ENCODE measurements at places on chromosomes 2 and 18.

DNA sequence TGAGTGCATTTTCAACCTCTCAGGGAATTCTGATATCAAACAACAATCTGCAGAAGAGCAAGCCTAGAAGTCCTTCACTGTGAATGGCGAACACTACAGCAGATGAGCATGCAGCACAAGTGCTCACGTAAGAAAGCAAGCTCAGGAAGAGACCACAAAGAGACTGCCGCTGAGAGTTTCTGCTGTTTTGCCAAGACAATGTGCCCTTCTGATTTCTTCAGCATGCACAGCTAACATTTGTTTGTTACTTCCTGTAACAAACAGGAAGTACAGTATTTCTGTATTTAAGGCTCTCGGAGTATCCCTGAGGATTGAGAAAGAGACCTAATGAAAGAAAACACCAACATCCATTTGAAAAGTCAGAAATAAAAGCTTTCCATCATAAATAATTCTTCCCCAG lies 45.9 kb downstream of the MBOAT2 start:
- DNase-seq = no peak

- no peak for DNase-seq
These were observed 27.8 kb downstream of the MTERF4 start for GRCh38 chr2:241074065-241074818.

DNA sequence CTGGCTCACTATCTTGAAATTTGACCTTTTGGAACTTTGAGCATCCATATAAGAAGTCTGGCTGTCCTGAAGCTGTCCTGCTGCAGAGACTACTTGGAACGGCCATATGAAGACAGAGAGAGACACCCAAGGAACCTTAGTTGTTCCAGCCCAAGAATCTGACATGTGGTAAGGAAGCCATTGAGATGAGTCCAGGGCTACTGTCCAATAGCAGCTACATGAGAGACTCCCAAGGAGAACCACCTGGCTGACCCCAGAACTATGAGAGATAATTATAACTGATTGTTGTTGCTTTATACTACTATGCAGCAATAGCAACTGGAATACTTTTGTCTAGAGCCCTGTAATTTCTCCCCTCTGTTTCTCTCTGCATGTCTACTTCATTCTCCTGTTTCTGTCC lies 234.3 kb upstream of the TANK start:
- no peak for DNase-seq

DNA sequence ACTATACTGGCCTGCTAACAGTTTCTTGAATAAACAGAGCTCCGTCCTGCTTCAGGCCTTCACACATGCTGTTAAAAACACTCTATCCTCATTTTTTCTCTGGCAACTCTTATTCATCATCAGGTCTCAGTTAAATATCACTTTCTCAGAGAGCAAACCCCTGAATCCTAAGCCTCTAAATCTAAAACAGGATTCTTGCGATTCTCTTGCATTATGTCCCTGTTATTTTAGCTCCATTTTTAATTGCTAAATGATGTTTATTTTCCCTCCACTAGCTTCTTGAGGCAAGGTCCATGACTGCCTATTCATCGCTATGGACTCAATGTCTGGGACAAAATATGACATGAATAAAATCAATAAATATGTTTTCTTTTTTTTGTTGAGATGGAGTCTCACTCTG lies 190.7 kb upstream of the SMAD7 start:
- DNase-seq = no peak

DNA sequence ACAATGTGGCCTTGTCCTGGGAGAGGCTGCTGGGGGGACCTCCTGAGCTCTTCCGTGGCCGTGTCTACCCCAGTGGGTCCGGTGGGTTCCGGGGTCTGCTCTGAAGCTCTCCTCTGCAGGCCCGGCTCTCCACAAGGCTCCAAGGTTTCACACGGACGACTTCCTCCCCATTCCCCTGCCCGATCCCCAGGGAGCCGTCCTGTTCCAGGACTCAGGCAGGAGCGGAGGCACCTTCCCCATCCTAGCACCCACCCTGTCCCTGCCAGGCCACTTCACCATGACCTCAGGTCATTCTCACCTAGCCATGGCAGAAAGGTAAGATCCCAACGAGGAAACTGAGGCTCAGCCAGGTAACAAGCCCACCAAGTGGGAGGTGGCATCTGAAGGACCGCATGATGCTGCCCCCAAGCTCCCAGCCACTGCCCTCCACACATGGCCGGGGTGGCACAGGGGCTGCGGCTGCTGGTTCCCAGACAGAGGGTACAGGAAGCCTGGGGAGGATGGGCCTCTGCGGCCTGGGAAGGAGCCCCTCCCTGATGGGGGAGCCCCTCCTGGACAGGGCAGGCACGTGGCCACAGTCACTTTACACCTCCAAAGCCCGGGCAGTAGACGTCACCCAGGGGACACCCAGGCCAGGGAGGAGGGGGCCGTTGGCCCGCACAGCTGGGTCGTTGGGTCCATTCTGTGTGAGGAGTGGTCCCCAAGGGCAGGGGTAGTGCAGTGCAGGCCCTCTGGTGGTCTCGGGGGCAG lies 274.0 kb downstream of the NDUFA10 start:
- no peak for DNase-seq

GRCh38 chr2:86015006-86015405 lies 90.7 kb downstream of the POLR1A start:
- no peak for DNase-seq

- DNase-seq = no peak
These were observed 115.1 kb downstream of the ANKRD44 start for GRCh38 chr2:197195518-197195917.

GRCh38 chr2:233446121-233446520 lies 91.8 kb downstream of the DGKD start:
- no peak for DNase-seq

DNA sequence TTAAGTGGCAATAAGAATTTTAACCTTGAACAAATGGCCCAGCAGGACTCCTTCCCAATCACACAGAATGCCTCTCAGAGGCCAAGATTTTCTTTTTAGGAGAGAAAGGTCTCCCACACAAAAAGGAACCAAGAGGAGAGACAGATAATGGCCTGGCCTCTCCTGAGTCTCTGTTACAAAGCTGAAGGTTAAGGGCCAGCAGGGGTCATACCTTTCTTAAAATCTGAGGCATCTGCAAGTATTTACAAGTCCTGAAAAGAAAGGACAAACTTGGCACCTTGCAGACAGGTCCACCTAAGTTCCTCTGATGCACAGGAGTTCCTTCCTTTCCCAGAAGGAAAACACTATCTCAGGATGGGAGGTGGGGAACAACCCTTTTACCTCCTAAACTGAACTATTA lies 142.3 kb downstream of the TMEM163 start:
- DNase-seq = no peak

DNA sequence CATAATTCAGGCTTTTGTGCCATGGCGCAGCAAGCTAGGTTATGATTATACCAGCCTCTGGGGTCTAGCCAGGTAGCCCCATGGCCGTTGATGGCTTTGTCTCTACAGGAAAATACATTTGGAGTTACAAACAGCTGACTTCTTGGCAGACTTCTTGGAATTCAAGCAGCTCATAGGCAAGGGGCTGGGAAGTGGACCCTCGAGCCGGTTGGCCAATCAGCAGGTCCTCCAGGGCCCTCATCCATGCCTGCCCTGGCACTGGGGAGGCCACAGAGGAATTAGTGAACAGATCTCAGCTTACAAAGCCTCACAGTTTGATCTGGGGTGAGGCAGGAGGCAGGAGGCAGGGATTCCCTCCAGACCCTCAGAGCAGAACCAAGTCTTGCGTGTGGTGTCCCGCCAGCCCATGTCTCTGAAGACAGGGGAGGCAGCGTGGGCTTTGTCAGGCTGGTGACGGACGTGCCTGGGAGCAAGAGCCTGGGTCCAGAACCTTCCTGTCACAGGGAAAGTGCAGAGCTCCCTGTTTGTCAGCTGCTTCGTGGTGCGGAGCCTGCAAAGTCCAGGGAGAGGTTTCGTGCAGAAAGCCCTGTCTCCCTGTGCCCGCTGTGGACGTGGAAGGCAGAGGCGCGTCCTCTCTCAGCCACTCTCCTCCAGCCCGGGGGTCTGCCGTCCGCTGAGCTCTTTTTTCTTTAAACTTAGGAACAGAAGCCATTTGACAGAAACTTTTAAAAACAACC lies 131.7 kb downstream of the KLHL29 start:
- no peak for DNase-seq

DNA sequence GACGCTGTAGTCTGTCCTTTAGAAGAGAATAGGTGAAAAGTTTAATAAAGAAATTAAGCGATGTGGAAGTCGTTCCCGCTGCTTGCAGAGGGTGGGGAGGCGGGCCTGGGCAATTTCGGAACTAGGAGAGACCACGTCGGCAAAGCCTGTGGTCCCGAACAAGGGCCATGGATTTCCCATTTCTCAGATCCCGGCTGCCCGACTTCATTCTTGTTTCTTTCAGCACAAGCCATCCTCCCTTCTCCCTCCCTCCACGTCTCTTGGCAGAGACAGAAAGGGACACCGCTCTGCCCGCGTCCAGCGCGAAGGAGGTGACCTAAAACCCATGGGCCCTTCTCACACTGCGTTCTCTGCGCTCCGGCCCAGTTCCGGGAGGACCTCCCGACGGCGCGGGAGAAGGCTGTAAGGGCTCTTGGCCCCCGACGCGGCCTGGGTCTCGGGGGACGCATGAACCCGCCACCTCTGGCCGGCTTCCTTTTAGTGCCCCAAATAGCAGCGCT lies 2.2 kb upstream of the BCL2L11 start:
- no peak for DNase-seq

GRCh38 chr18:49628119-49628518 lies 66.3 kb downstream of the LIPG start:
- no peak for DNase-seq

DNA sequence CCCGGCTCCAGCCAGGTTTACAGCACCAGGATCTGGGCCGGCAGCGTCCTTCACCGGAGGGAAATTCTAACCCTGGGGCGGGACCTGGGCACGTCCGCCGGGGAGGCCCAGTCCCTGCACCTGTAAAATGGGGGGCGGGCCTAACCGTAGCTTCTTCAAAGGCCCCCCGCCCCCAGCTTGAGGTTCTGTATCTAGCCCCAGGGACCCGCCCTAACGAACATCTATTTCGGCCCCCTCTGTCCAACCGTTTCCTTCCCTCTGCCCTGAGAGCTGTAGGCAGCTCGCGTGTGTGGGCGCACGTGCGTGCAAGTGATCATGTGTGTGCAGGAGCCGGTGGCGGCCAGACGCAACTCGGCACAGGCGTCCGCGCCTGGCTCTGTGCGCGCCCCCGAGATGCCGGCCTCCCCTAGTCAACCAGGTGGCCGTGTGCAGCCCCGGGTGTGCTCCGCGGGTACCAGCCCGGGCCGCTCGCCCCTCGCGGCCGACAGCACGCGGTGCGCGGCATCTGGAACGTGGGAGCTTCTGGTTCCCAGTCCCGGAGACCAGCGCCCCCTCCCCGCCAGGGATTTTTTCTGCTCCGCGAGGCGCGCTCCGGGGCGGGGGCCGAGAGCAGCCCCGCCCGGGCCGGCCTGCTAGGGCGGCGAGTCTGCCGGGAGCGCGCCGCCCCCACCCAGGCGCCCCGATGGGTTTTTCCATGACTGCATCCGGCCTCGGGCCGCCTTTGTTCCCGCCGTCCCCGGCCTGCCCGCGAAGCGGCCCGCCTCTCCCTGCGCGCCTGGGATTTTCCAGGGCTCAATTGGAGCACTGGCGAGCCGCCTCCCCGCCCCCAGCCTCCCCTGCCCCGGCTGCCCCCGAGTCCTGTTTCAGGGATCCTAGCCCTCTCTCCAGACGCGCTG lies 21.2 kb downstream of the TEX44 start:
- peak; percentile 62 for DNase-seq

- no peak for DNase-seq
These were observed 44.0 kb downstream of the RNF138 start for GRCh38 chr18:32135625-32136024.

GRCh38 chr2:85210511-85210910 lies 77.3 kb downstream of the TCF7L1 start:
- no peak for DNase-seq

GRCh38 chr18:12420821-12421421 lies 13.2 kb downstream of the PRELID3A start:
- no peak for DNase-seq

GRCh38 chr2:160167089-160167740 lies 32.9 kb downstream of the ITGB6 start:
- DNase-seq = no peak

GRCh38 chr2:154692927-154693326 lies 5.6 kb upstream of the KCNJ3 start:
- DNase-seq = no peak

DNA sequence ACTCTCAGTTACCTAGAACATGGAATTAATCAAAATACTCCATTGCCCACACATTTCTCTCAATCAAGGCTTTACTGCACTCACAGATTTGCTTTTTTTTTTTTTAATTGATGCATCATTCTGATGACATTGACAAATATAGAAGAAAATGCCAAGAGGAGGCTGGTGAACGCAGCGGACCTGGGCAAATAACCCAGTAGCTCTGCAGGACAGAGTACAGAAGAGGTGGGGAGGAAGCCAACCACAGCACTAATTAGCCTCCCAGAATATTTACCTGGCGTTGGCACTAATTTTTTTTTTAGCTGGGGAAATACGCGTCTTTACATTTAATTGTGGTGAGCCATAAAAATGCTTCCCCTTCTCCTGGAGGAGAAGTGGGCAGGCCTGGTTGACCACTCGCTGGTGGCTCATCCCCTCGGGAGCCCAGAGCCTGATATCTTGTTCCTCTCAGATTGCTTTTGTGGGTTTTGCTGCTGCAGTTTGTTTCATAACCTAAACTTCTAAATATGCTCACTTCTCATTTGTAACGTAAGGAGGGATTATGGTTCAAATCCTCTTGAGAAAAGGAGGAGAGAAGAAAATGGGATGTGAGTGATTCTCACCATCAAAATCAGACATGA lies 165.8 kb upstream of the EPB41L3 start:
- DNase-seq = no peak

- DNase-seq = no peak
These were observed 291.2 kb upstream of the DDX18 start for GRCh38 chr2:117523267-117523666.

- no peak for DNase-seq
These were observed 159.4 kb downstream of the GALNT14 start for GRCh38 chr2:30978854-30979253.

- DNase-seq = no peak
These were observed 46.3 kb upstream of the LTBP1 start for GRCh38 chr2:32900246-32900973.

DNA sequence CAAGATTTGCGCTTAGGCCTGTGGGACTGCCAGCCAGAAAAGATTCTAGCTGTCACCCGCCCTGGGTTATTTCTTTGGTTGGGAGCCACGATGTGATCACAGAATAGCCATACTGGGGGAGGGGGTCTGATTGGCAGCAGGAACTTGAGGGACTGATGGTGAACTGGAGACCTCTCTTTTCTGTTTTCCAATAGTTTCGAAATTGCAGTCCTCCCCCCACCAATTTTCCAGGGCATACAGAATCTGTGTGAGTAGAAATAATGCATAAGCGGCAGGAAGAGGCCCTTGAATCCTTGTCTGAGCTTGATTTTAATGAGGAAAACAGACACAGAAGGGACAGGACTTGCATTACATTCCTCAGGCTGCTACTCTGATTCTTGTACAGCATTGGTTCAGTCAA lies 2.2 kb upstream of the POLR2D start:
- no peak for DNase-seq

DNA sequence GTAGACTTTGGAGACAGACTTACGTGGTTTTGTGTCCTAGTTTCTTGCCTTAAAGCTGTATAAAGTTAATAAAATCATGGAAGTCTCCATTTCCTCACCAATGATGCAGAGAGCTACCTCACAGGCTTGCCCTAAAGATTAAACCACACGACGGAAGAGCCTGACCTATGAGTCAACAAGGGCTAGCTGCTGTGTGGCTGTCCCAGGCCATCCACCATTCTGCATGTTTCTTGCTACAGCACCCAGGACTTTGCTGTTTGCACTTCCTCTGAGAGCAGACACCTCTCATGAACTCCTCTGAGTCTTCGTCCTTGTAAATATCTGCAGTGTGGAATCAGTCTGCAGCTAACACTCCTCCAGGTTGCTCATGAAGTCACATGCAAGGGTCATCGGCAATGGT lies 160.0 kb upstream of the TRIB2 start:
- no peak for DNase-seq

- DNase-seq = no peak
These were observed 60.1 kb downstream of the ABCG8 start for GRCh38 chr2:43898838-43899346.
